Activated T-helper 1 cell treated with anti-CD3 and anti-CD28 coated beads, Interleukin-12 subunit alpha, Interleukin-12 subunit beta, Interleukin-2, Interleukin-4 antibody, amounts not matched to agents 30 ng/mL and 10 ng/mL and 1 ng/mL, durations not matched to agents 14 hours and 24 hours and 36 hours (primary cell): ENCODE measurements at places on chromosomes 6 and 20.

- no peak for DNase-seq
These were observed 103.6 kb upstream of the KCNK16 start for GRCh38 chr6:39426073-39426456.

- no peak for DNase-seq
These were observed 56.8 kb downstream of the CCDC170 start for GRCh38 chr6:151550618-151551017.

- no peak for DNase-seq
These were observed 645.6 kb downstream of the MMUT start for GRCh38 chr6:48817333-48818051.

DNA sequence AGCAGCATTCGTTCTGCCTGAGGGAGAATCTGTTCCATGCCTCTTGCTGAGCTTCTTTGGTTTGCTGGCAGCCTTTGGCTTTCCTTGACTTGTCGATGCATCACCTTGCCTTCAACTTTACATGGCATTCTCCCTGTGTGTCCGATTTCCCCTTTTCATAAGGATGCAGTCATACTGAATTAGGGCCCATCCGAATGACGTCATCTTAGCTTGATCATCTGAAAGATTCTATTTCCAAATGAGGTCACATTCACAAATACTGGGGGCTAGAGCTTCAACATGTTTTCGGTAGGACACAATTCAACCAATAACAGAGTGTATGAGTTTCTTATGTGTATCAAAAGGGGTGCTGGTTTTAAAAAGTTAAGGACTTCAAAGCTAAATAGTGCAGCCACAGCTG, 27.8 kb upstream of the HECA start:
- no peak for DNase-seq

DNA sequence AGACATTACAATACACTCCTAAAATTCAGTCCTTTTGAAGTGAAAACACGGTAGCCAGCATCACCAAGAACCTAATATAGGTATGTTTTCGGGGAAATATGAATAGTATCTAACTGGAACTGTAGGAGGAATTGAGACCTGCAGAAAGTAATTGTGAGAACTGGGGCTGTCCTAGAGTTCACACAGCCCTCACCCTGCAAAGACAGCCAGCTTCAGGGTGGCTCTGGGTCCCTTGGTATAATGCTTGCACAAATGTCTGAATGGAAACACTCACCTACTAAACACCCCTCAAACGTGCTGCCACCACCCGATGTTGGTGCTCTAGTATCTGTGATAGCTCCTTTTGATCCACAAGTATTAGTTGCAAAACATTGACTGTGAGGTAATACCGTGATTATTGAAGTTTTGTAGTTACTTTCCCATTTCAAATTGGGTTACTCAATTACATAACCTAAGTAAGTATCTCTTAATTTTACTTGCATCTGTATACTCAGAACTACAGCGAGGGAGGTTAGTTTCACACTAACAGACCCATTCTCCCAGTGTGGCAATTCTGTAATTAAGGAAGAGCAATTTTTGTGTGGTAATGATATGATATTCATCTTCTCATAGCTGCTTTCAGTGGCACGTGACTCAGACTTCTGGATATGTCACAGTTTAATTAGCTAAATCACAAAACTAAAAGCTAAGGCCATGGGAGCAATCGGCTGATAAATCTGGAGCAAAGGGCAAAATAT, 129.5 kb downstream of the INSM1 start:
- no peak for DNase-seq

DNA sequence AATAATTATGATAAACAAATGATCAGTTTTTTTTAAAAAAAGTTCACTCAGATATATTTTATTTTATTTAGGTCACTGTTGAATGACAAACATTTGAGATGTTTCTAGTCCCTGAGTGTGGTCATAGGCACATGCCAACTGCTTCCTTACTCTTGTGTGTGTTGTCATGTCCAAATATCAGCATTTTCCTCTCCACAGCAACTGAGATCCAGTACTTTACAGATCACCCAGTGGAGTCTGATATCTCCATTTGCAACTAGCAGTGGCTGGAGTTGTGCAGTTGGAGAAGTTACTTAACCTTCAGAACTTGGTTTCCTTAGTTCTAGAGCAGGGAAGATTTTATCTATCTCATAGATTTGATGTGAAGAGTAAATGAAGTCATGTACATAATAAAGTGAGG, 101.3 kb downstream of the MYB start:
- DNase-seq: no peak

GRCh38 chr6:113362301-113363047, 494.7 kb upstream of the MARCKS start:
- DNase-seq: no peak

DNA sequence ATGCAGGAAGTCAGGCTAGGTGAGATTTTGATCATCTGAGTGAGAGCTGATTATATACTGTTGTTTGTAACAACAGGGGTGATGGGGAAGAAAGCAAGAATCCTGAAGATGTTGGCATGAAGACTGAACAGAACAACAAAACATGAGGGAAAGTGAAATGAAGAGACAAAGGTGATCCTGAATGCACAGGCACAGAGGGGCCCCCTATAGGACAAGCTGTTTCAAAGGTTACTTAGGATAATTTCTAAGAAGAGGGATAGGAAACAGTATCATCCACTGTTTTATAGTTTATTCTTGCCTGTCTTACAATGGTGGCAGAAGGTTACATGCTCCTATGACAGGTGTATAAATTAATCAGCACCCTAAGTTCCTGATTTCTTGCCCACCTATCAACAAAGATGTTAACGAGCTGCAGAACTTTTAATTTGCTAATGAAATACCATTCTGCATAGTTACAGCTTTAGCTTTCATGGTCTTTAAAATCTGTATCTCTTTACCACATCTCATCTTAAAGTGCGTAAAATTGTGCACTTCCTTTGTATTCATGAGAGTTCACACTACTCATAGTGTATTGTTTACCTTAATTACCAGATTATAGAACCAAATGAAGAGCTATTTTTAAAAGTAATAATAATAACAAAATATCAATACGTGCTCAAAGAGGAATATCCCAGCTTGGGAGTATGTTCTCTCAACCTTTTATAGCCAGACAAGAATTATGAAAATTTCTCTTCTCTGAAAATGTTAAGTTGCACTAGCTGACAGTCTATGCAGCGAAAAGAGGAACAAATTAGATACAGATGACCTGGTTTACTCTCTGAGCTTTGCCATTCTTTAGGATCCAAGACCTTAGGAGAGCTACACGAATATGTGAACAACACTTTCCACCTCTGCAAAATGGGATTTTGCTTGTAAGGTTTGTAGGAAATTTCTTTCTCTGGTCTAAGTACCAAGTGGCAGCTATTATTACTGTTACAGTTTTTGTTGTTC, 192.5 kb downstream of the EDN1 start:
- no peak for DNase-seq

DNA sequence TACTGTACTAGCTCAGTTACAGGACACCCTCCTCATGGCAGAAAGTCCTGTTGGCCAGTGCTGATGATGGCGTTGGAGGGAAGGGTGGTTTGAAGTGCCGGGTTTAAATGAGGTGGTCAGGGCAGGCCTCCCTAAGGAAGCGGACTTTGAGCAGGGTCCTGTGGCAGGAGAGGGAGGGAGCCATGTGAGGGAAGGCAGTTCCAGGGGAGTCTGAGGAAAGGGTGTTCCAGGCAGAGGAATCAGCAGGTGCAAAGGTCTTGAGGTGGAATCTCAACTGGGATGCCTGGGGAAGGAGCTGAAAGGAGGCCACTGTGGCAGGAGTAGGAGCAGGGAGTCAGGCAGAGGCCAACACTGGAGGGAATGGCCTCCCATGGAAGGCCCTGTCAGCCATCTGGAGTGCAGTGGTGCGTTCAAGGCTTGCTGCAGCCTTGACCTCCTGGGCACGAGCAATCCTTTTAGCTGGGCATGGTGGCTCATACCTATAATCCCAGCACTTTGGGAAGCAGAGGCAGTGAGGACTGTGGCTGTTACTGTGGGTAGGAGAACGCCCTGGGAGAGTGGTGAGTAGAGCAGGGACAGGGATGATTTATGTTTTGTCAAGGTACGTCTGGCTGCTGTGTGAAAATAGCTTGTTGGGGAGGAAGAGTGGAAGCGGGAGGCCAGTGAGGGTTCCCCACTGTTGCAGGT, 26.2 kb downstream of the VSTM2L start:
- no peak for DNase-seq

DNA sequence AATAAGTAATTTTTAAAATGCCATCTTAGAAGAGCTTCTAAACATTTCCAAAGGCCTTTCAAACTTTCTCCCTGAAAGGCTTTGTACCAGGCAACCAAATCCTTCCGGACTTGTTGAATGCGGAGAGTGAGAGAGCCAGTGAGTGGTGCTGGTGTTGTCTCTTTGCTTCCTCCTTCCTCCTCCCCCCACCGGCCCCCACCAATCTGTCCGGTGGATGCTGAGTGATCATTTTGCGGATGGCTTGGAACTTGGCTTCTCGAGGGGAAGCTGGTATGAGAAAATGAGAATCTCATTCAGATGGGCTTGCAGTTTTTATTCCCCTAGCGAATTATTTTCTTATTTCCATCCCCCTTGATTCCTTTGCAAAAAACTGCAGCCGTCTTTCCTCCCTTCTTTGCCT, 97.3 kb downstream of the ANKRD60 start:
- DNase-seq: no peak

DNA sequence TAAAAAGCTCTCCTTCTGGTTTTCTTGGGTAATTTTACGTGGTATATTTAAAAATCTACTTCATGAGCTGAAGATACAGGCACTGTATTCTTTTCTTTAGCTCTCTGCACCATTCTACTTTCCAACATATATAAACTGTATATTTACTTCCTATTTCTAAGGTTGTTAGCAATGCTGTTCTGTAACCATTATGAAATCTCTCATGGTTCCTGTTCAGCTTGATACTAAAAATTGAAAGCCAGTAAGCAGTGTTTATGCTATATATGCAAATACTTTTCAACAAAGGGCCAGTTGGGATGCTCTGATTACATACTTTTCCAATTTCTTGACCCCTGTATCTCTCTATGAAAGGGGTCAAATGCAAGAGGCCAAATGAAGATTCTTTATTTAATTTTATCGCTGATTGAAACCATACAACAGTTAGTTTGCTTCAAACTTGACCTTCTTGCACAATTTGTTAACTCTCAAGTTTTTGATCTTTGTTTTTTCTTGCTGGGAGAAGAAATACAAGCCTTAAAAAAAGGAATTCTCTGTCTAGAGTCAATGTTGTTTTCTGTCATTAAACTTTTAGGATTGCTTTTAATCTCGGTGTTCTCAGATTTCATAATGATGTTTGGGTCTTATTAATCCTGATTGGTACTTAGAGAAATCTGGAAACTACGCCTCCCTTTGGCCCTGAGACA, 223.2 kb downstream of the PRL start:
- DNase-seq: no peak

DNA sequence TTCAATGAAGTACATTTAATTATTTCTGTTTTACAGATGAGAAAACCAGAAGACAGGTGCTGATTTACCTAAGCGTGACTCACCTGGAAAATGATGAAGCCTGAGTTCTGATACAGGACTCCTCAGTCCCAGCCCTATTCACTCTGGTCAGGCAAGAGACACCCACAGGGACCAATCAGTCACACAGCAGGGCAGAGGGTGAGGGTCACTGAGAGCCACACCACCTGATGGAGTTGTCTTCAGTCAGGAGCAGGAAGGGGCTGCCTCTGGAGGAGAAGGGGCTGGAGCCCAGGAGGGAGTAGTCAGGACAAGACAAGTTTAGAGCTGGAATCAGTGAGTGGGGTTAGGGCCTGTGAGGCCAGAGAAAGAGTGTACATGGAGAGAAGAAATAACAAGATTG, 251.2 kb upstream of the MOCS1 start:
- no peak for DNase-seq

DNA sequence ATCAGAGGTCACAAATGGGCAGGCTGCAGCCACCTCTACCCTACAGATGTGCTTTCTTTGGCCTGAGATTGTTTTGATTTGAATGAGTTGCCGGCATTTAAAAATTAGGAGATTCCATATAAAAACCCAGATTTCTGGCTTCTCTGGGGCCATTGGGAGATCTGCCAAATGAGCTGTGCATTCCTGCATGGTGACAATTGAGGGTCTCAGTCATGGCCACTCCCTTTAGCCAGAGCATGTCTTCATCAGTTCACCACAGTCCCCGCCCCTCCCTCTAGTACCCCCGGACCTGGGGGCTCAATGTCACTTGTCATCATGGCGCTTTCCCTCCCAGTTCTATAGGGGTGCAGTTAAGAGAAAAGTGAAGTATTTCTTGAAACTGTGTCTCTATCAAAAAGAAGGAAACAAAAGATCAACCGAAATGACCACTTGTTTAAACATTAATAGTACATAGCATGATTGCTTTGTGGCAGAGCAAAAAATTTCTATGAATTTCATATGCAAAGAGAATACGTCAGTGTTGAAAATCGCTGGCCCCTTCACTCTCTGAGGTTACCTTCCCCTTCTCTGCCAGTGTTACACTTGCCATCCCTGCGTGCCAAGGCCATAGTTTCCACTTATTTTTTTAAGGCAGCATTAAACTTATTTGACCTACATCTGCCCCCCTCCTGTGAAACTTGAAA, 21.1 kb downstream of the EYA2 start:
- DNase-seq: no peak

- no peak for DNase-seq
These were observed 336 bp upstream of the SMPDL3A start for GRCh38 chr6:122788663-122789181.

- no peak for DNase-seq
These were observed 72.2 kb downstream of the UST start for GRCh38 chr6:148818939-148819575.

DNA sequence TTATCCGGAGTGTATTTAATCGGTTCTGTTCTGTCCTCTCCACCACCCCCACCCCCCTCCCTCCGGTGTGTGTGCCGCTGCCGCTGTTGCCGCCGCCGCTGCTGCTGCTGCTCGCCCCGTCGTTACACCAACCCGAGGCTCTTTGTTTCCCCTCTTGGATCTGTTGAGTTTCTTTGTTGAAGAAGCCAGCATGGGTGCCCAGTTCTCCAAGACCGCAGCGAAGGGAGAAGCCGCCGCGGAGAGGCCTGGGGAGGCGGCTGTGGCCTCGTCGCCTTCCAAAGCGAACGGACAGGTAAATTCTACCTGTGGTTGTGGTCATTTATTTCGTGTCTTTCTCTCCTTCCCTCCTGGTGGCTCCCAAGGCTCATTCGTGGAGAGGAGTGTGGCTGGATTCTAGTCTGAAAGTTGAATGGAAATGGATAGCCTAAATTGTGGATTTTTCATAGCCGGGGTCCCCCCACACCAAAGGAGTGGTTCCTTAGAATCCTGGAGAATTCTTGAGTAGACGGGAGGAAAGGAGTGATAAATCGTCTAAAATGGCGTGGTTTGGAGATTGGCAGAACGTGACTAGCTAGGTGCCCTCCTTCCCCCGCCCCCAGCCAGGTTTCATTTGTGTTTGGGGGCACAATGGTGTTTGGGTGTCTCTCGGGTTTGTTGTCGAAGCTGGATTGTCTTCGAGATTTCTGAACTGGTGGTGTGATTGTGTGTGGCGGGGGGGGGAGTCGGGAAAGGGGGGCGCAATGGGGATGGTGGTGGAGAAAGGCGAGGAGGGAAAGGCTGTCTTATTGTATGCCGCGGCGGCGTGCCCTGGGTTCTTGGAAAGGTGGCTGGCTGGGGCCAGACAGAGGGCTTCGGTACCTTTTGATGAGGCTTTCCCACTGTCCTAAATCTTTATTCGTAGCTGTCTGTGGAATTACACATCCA, 673 bp downstream of the MARCKS start:
- DNase-seq: no peak

- no peak for DNase-seq
These were observed 5.8 kb upstream of the HEY2 start for GRCh38 chr6:125743604-125744003.
